ENCODE measurements at places on chromosomes 1 and 21.

GRCh38 chr1:31683997-31684396, 19.8 kb downstream of the COL16A1 start:
- DNase-seq, result no peak

GRCh38 chr1:18676332-18676781, 45.7 kb downstream of the PAX7 start:
- no peak for DNase-seq

- DNase-seq, result no peak
Measured at GRCh38 chr1:16986560-16986959, 6.1 kb upstream of the MFAP2 start.

DNA sequence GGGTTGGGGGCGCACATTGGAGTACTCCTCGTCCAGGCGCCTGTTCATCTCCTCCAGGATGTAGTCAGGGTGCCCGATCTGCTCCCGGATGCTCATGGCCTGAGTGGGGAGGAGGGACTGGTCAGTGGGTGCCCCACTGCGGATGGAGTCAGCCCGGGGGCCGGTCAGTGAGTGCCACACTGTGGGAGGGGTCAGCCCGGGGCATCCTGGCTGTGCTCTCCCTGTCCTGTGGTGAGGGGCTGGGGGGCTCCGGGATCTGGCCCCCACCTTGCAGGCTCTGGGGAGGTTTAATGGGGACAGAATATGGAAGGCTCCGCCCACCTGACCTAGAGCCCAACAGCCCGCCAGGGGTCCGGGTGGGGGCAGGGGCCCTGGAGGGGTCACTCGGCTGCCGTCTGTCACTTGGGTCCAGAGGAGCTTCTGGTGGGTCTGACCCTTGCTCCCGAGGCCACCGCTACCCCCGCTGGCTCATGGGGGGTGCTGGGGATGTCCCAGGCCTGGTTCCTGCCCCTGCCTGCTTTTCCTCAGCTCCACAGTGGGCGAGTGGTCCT, 8.8 kb downstream of the PRXL2B start:
- no peak for DNase-seq

DNA sequence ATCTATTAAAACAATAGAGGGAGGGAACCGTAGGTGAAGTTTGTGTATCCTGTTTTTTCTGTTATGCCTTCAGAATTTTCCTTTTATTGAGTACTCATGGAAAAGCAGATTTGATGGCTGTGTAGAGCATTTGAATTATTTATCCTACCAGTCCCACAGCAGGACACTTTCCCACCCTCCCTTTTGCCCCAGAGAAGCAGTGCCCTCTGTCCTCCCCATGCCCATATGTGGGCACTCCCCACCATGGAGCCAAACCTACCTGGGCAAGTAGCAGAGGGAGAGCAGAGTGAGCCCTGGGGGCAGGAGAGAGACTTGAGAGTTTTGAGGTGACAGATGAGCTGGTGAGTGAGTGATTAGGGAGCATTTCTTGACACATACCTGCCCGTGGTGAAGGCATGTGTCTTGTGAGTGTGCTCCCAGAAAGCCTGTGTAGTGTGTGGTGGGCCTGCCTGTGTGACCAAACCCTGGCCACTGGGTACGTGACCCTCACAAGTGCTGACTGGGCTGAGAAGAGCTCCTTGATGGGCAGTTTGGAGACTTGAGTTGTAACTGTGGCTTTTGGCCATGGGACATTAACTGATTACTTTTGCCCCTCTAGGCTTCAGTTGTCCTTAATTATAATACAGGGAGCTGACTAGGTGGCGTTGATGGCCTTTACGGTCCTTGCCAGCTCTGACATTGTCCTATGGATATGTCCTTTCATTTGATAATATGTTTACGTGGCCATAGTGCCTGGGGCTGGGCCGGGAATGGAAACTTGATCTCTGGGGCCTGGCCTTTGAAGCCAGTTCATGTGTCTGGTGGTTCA, 3.6 kb downstream of the PSEN2 start:
- no peak for DNase-seq

DNA sequence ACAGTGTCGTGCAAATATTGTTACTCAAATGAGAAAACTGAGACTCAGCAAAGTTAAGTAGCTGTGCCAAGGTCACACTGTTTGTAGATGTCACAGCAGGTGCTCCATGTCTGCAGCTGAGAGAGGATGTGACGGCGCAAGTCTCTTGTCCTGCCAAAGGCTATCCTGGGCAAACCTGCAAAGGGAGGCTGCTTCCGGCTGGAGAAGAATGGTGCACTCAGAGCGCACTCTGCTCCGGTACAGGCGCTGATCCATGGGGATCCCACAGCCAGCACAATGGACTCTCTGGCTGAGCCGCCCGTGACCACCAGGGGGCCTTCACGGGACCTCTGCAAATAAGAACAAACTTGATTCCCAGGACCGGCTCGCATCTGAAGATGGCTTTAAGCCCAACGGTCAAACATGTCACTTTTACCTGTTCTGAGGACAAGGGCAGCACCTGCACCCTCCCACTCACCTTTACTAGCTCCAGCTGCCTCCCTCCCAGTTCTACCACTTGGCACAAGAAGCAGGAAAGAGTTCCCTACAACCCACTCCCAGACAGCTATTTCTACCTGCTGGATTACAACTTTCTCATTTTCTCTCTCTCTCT, 21.9 kb downstream of the RD3 start:
- DNase-seq, result peak; percentile 49

GRCh38 chr1:84855691-84856630, 37.0 kb downstream of the LPAR3 start:
- DNase-seq, result no peak

DNA sequence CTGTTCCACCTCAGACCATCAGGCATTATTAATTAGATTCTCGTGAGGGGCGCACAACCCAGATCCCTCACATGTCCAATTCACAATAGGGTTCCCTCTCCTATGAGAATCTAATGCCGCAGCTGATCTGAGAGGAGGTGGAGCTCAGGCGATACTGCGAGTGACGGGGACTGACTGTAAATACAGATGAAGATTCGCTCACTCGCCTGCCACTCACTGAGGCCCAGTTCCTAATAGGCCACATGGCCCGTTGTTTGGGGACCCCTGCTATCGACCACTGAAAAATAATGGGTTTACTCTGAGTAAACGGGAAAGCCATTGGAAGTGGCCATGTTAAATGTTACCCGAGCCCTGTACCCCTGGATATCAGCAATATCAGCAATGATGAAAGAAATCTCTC, 65.9 kb downstream of the GRIK1 start:
- DNase-seq, result no peak

- DNase-seq, result peak; percentile 89
Measured at GRCh38 chr1:26145041-26145959, 13.6 kb upstream of the FAM110D start.

- DNase-seq, result no peak
Measured at GRCh38 chr1:50488876-50489275, 65.6 kb upstream of the DMRTA2 start.

DNA sequence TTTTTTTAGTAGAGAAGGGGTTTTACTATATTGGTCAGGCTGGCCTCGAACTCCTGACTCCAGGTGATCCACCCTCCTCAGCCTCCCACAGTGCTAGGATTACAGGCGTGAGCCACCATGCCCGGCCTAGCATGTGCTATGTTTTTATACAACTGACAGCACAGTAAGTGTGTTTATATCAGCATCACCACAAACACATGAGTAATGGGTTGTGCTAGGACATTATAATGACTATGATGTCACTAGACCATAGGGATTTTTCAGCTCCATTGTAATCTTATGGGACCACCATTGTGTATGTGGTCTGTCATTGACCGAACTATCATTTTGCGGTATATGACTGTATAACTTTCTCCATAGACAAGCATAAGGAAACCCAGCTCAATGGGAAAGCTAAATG, 6.3 kb downstream of the LEFTY2 start:
- DNase-seq, result no peak

GRCh38 chr1:224670506-224670905, 54.4 kb downstream of the CNIH3 start:
- DNase-seq, result no peak

DNA sequence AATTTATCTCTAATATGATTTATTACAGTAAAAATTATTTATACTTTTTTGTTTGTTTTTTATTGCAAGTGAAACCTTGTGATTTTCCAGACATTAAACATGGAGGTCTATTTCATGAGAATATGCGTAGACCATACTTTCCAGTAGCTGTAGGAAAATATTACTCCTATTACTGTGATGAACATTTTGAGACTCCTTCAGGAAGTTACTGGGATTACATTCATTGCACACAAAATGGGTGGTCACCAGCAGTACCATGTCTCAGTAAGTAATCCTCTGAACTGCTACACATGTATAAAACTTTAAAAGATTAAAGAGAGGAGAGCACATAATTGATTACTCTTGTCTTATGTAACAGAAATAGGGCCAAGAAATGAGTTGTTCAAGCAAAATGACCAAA, 4.5 kb downstream of the CFHR3 start:
- DNase-seq, result no peak

- DNase-seq, result no peak
Measured at GRCh38 chr1:230831771-230832170, 36.5 kb downstream of the C1orf198 start.

DNA sequence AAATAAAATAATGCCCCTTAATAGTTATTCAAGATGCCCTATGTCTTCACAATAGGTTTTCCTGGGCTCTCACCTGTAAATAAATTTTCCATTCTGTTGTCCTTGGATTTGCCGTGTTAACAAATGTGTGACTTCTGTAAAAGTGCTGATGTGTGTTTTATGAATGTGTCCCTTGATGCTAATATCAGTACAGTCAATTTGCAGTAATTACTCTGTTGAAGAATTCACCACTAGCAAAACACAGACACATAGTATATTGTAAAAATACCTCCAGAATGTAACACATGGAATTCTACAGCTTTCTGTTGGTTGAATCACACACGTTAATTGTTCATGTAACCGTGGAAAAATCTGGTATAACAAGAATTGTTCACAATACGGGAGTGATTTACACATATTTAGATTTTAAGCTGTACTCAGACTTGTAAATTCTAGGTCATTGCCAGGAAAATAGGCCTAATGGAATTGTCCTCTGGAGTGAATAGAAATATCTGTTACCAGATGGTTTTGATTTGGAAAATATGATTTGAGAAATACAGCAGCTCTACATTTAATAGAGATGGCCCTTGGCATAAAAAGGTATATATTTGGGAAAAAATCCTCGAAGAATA, 36.7 kb upstream of the KCNK2 start:
- no peak for DNase-seq

DNA sequence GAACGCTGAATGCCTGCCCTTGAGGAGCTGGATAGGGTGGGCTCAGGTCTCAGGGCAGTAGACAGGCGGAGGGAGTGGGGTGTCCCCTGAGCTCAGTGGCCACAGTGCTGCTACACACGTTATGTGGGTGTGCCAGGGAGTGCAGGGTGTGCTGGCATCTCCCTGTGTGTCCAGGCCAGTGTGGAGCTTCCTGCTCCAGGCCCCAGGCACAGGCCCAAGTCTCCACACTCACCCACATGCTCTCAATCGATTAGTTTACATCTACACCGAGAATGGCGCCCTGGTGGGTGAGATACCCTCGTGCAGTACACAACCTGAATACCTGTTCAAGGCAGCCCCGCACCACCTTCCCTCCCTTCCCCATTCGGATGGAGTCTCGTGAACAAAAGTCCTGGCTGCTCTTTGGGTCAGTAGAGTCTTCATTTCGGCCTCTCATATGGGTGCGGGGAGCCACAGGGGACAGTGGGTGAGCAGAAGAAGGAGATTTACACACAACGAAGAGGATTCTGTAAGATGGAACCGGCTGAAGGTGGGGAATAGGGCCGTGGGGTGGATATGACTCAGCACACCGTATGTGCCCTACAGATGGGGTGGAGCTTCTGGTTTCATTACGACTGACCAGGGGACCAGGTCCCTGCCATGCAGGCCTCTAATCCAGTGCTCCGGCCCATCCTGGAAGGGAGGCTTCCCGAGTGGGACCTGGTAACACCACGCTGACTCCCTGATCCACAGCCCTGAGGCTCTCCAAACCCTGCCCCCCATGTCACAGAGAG, 93.3 kb downstream of the SPSB1 start:
- DNase-seq, result no peak

DNA sequence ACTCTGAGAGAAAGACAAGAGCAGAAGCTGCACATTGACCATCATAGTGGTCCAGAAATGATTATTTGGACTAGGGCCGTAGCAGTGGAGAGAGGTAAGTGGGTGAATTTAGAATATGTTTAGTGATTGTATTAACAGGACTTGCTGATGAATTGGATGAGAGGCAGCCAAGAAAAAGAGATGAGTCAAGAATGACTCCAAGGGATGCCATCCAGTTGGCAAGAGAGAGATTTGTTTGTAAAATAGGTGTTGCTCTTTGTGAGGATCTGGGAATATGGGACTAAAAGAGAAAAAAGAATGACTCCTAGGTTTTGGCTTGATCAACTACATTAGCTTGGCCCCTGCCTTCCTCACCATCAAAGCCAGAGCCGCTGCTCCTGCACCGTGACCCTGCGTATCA, 54.2 kb upstream of the ARTN start:
- no peak for DNase-seq

DNA sequence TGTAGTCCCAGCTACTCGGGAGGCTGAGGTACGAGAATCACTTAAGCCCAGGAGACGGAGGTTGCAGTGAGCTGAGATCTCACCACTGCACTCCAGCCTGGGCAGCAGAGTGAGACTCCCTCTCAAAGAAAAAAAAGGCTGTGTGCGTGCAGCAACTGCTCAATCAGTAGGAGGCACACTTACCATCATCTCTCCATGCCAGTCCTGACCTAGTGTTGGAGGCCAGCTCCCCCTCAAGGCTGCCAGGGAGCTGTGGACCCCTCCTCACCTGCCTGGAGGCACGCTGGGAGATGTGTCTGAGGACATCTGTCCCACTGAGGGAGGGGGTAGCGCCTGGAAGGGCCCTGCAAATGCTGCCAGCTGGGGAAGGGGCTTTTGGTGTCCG, 11.9 kb downstream of the RPS6KA1 start:
- no peak for DNase-seq

DNA sequence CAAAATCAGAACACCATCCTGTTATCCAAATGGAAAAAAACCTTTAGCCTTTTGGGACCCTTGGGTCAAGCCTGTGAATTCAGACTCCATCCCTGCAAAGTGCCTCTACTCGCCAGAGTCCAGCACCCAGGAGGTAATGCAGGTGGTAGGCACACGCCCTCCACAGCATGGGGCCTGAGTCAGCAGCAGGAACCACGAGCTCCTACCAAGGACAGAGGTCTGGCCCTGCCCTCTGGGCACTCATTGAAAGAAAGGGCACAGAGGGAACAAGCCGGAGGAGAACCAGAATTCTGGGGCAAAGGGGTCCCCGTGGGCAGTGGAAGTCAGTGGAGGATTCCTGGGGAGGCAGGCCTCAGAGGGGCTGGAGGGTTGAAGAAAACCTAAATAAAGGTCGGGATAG, 438.1 kb downstream of the NPHP4 start:
- no peak for DNase-seq

GRCh38 chr1:184836141-184836540, 81.5 kb upstream of the EDEM3 start:
- DNase-seq, result no peak

DNA sequence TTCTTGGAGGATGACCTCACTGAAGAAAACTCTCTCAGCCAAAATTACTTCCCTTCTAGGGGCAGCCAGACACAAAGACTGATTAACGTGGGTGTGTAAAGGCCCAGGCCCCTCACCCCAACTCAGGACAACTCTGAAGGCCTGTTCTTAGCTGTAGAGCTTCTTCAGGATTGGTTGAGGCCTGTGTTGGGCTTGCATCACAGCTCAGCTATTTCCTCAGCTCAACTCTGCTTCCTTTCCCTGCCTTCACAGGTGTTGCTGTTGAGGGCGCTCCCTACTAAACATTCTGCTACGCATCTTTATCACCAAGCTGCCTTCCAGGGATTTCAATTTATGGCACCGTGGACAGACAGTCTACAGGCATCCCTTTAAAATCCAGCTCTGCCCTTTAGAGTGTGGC, 36.8 kb downstream of the MAB21L3 start:
- DNase-seq, result no peak

- no peak for DNase-seq
Measured at GRCh38 chr1:157240495-157241184, 102.4 kb upstream of the ETV3 start.

- DNase-seq, result no peak
Measured at GRCh38 chr1:145922266-145922665, 3.7 kb upstream of the PEX11B start.
